ENCODE measurements at places on chromosomes 6 and 20.

GRCh38 chr20:53828088-53828681 lies 234.5 kb upstream of the ZNF217 start:
- no peaks in the 10 kb centered on the region for H3K27me3 ChIP-seq
- no peaks in the 10 kb centered on the region for H3K4me1 ChIP-seq
- H3K4me3 ChIP-seq, result no peak overlapping the region
- H3K36me3 ChIP-seq, result no peaks in the 10 kb centered on the region
- H3K27ac ChIP-seq, result no peak overlapping the region

DNA sequence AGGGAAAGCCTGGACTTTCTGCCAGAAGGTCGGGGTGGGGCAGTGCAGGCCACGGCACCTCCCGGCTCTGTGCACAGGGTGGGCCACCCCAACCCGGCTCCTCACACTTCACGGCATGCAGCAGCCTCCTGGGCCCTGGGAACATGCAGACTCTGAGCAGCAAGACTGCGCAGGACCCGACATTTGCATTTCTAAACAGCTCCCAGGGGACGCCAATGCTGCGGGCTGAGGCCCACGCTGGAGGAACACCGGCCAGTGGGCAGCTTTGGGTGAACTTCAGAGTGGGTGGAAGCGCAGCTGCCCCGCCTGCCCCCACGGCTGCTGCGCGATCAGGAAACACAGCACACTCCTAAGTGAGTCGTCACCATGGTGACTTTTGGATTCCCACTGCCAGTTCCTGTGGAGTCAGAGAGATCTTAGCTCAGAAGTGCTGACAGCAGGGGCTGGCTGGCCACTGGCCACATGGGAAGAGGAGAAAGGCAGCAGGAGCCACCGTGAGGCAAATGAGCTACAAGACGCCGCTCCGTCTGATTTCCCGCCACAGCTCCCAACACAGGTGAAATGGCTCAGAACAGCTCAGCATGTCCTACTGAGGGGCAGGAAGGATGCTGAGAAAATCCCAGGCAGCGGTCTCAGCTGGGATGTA lies 52.1 kb downstream of the RNASET2 start:
- peaks cover 2% of the 10 kb centered on the region for H3K4me1 ChIP-seq
- H3K27me3 ChIP-seq, result no peaks in the 10 kb centered on the region
- no peaks in the 10 kb centered on the region for H3K36me3 ChIP-seq
- H3K27ac ChIP-seq, result no peak overlapping the region
- DNase-seq, result no peak

DNA sequence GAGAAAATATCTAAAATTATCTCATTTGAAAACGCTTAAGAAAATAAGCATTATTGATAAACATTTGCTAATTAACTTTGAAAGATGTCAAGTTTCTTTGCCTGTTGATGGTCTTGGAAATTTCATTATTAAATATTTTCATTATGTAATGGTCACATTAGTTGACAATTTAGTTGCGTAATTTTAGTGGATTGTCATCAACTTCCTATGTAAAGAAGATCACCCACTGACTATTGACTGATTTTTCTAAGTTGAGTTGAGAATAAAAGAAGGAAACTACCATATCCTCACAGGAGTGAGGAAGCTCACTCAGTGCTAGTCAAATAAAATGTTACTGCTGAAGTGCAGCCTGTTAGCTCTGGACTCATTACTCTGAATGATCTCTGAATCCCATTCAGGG lies 79.9 kb upstream of the LY86 start:
- H3K36me3 ChIP-seq, result no peaks in the 10 kb centered on the region
- no peaks in the 10 kb centered on the region for H3K4me1 ChIP-seq
- no peaks in the 10 kb centered on the region for H3K27me3 ChIP-seq
- DNase-seq, result no peak
- no peak overlapping the region for H3K27ac ChIP-seq

DNA sequence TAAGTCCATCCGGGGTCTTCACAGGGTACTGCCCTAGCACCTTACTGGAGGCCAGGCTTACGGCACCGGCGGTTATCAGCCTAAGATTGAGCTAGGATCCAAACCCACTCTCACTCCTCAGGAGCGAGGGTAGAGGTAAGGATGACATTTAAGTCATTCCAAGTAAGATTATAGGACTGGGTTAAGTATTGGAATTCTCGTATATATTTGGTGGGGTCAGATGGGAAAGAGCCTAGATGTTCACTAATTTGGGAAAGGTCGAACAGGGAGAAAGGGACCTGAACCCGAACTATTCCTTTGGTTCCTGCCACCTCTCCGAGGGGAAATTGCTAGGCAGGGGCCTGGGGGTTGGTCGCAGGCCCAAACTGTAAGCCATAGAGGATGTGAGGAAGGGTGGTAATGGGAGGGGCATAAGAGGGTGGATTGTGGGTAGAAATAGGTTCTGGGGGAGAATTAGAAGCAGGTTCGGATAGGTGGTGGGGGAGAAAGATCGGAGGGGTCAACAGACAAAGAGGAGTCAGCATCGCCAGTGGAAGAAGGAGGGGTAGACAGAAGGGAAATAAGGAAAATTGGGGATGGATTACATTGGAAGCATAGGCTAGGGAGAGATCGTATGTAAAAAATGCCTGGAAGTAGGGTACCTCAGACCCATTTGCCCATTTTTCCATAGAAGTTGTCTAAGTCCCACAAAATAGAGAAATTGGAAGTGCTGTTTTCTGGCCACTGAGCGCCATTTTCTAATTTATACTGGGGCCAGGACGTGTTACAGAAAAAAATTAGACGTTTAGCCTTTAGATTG lies 747.1 kb upstream of the ADGRB3 start:
- H3K27me3 ChIP-seq, result no peaks in the 10 kb centered on the region
- no peak overlapping the region for H3K27ac ChIP-seq
- no peaks in the 10 kb centered on the region for H3K4me1 ChIP-seq
- DNase-seq, result no peak

- no peak for DNase-seq
- no peak overlapping the region for H3K4me3 ChIP-seq
Observed at GRCh38 chr20:11216451-11217314, 542.9 kb upstream of the JAG1 start.

DNA sequence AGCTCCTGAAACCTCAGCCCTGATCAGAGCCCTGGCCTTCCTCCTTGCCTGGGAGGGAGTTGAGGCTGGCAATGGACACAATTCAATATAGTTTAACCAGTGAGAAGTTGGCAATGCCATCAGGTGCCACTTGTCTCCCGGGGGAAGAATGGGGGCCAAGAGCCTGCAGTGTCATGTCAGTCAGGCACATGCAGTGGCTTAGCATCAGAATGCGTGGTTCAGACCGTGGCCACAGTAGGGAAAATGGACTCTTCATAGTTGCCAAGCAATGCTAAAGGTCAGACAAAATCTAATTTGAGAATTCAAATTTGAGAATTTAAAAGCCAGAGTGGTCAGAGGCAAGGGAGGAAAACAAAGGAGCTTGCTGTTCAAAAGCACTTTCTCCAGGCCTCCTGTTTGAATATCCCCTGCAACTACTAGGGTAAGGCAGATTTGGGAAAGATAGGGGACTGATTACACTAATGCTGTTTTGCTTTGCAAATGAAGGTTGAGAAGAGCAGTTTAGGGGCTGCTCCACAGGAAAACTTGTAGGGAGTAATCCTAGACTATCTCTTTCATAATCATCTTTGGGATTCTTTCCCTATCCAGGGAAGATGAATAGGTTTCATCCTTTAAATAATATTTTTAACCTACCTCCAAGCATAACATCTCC lies 33.1 kb upstream of the CLIC5 start:
- H3K27me3 ChIP-seq, result no peaks in the 10 kb centered on the region
- no peak overlapping the region for H3K27ac ChIP-seq
- DNase-seq, result no peak
- H3K4me1 ChIP-seq, result no peaks in the 10 kb centered on the region
- no peak overlapping the region for H3K4me3 ChIP-seq

- no peak overlapping the region for H3K27ac ChIP-seq
- no peaks in the 10 kb centered on the region for H3K36me3 ChIP-seq
- no peak overlapping the region for H3K4me3 ChIP-seq
- no peaks in the 10 kb centered on the region for H3K4me1 ChIP-seq
- H3K27me3 ChIP-seq, result no peaks in the 10 kb centered on the region
Observed at GRCh38 chr6:6494677-6495076, 93.8 kb upstream of the LY86 start.

DNA sequence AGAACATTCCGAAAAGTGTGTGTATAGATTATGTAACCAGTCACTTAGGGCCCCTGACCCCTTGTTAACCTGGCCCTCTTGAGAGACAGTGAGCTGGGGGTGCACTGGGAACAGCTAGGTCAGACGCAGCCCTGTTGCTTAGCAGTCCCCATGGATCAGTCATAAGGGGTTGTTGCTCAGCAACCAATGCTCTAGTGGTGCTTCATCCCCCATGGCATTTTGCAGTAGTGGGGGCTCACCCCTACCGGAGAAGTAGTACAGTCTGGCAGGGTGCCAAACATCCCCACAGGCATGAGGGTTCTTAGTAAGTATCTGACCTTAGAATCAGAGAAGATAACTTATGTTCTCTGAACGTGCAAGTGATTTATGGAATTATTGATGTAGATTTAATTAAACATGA lies 12.3 kb downstream of the PKIB start:
- H3K27me3 ChIP-seq, result no peaks in the 10 kb centered on the region
- no peak overlapping the region for H3K27ac ChIP-seq
- no peaks in the 10 kb centered on the region for H3K4me1 ChIP-seq
- H3K4me3 ChIP-seq, result no peak overlapping the region
- H3K36me3 ChIP-seq, result no peaks in the 10 kb centered on the region

GRCh38 chr20:21796059-21796458 lies 90.6 kb downstream of the PAX1 start:
- H3K4me1 ChIP-seq, result no peaks in the 10 kb centered on the region
- H3K27ac ChIP-seq, result no peak overlapping the region
- H3K27me3 ChIP-seq, result no peaks in the 10 kb centered on the region
- H3K36me3 ChIP-seq, result no peaks in the 10 kb centered on the region
- DNase-seq, result no peak

GRCh38 chr6:48986845-48987244 lies 476.2 kb downstream of the MMUT start:
- H3K27ac ChIP-seq, result no peak overlapping the region
- H3K36me3 ChIP-seq, result no peaks in the 10 kb centered on the region
- no peaks in the 10 kb centered on the region for H3K4me1 ChIP-seq
- H3K4me3 ChIP-seq, result no peak overlapping the region

DNA sequence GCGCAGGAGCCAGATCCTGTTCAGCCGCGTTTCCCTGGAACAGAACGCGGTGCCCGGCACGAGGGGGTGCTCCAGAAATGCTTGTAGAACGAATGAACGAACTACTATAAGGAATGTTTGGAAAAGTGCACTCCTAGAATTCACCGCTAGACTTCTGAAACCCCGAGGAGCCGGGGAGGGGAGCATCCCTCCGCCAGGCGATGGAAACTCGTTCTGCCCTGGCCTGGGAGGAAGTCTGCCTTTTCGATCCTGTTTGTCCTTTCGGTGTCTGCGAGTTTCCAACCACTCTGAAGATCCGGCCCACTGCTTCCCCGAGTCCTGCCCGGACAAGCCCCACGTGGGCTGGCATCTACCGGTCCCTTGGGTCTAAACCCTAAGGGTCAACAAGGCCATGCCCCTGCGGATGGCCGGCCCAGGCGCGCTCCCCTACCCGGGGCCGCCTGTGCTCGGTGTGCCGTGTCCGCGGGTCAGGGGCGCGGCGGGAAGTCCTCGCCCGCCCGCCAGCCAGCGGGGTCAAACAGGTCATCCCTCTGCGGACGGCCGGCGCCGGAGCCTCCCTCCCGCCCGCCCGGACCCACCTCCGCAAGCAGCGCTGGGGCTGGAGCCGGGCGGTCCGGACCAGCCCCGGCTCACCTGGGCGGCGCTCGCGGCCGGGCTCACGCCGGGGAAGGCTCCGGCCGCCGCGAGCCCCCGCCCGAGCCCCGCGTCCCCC lies 526 bp downstream of the SULF2 start:
- no peak for DNase-seq
- H3K27ac ChIP-seq, result no peak overlapping the region
- H3K27me3 ChIP-seq, result peaks cover 13% of the 10 kb centered on the region
- peaks cover 3% of the 10 kb centered on the region for H3K4me1 ChIP-seq

DNA sequence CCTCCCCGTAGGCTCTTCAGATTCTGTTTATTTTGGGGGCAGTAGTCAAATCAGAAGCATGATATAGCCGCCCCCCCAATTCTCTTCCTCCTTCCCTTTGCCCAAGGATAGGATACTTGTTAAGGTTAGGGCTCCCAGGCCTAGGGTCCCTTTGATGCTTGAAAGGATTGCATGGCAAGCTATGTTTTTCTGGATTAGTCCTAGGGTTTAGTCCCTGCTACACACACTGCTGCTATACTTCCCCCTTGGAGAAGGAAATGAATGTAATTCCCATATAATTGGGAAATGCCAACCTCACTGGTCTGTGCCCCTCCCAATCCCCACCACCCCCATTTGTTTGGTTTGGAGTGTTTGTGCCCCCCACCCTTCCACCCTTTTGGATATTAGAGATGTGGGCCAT lies 62.8 kb downstream of the ZFAND3 start:
- no peaks in the 10 kb centered on the region for H3K4me1 ChIP-seq
- no peak overlapping the region for H3K4me3 ChIP-seq
- DNase-seq, result no peak
- no peak overlapping the region for H3K27ac ChIP-seq

DNA sequence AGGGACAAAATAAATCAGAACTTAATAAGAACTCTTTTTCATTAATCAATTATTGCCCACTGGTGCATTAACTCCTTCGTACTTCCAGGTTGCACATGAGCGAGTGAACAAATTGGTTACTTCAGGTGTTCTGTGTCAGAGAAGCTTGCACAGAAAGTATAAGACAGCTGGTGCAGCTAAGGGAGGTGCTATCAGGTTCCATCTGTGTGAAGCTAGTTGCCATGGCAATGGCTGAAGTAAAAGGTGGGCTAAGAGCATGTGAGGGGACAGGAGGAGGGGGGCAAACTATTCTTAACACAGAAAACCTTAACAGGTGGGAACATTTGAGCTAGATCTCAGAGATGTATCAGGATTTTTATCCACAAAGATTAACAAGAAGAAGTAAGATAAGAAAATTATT lies 81.6 kb downstream of the MANEA start:
- no peaks in the 10 kb centered on the region for H3K27me3 ChIP-seq
- no peak overlapping the region for H3K4me3 ChIP-seq
- no peaks in the 10 kb centered on the region for H3K4me1 ChIP-seq
- DNase-seq, result no peak
- no peaks in the 10 kb centered on the region for H3K36me3 ChIP-seq

- peaks cover 20% of the 10 kb centered on the region for H3K27me3 ChIP-seq
- H3K4me1 ChIP-seq, result peaks cover 3% of the 10 kb centered on the region
- no peak overlapping the region for H3K4me3 ChIP-seq
- H3K36me3 ChIP-seq, result no peaks in the 10 kb centered on the region
Observed at GRCh38 chr6:150001295-150002008, 23.9 kb downstream of the RAET1L start.
